HepG2 (cell line): ENCODE measurements at places on chromosomes 11 and 22. TPM values are rescaled to one million over a fixed set of nuclear protein-coding genes. Genes with fewer than 3 reads are reported as not detected.
A peak's percentile ranks its signal among the peaks of the same experiment; 100 is the strongest.

DNA sequence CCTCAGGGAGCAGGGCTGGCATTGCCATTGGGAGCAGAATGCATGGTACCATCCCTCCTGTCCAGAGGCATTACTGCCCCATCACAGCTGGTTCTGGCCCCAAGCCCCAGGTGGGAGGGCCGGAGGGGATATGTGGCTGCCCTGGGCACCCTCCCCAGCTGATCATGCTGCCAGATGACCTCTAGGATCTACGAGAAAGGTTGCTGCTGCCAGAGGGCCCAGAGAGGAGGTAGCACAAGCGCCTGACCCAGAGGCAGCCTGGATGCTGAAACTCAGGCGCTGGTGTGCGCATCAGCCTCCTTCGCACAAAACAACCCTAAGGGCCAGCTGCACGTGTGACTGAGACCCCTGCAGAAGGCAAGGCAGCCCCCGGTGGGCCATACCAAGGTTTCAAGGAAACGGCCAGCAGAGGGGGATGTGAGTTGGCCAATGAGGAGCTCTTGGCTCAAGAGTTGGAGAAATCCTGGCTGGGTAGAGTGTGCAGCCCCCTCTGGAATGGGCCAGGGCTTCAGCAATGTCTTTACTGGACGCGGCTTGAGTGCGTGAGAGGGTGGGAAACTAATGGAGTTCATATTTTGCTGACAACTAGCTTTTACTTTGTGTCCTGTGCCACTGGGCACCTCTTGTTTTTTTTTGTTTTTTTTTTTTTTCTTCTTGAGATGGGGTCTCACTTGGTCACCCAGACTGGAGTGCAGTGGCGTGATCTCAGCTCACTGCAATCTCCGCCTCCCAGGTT, 88.3 kb upstream of the PARVA start:
- DNase-seq, result no peak

DNA sequence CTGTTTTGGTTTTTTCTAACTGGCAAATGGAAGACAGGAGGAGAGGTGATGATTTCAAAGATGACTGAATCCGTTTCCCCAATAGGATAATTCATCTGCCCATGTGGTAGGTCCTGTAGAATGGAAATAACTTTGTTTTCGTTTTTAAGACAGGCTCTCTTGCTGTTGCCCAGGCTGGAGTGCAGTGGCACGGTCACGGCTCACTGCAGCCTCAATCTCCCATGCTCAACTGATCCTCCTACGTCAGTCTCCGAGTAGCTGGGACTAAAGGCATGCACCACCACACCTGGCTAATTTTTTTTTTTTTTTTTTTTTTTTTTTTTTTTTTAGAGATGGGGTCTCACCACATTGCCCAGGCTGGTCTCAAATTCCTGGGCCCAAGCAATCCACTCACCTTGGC, 77.4 kb upstream of the BIRC3 start:
- no peak for DNase-seq

GRCh38 chr11:112727341-112727841, 233.8 kb upstream of the NCAM1 start:
- DNase-seq, result no peak

EHF gene
- total RNA-seq, result 0.24 and 0.46 TPM in 2 replicates

DNA sequence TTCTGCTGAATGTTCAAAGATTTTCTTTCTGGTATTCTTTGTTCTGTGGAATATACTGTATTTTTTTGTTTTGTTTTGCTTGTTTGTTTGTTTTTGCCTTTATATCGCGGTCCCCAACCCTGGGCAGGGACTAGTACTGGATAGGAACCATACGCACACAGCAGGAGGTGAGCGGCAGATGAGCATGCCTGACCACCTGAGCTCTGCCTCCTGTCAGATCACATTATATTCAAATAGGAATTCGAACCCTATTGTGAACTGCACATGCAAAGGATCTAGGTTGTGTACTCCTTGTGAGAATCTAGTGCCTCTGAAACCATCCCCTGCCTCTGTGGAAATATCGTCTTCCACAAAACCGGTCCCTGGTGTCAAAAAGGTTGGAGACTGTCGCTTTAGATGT, 83.3 kb upstream of the ANO3 start:
- no peak for DNase-seq

DNA sequence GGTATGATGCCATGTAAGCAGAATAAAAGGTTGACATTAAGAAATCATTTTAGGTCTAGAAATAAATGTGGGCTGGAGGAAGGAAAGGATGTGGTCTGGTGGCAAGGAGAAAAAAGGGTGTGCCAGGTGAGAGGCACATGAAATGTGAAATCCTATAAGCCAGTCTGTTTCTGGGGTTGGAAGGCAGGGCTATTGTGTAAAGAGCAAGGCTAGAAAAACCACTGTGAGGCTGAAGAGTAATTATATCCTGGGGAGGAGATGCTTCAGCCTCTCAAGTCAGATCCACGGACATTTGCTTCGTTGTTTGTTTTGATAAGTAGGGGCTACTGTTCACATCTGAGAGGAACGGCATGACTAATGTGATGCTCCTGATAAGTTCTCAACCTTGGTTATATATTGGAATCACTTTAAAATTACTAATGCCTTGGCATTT, 77.5 kb upstream of the CTSC start:
- no peak for DNase-seq

CLP1 gene
- total RNA-seq, result 24.8 and 41.9 TPM in 2 replicates

OR52H1 gene
- not detected in 2 replicates for total RNA-seq

- DNase-seq, result no peak
These were observed 501.7 kb downstream of the INSC start for GRCh38 chr11:15616130-15617105.

DNA sequence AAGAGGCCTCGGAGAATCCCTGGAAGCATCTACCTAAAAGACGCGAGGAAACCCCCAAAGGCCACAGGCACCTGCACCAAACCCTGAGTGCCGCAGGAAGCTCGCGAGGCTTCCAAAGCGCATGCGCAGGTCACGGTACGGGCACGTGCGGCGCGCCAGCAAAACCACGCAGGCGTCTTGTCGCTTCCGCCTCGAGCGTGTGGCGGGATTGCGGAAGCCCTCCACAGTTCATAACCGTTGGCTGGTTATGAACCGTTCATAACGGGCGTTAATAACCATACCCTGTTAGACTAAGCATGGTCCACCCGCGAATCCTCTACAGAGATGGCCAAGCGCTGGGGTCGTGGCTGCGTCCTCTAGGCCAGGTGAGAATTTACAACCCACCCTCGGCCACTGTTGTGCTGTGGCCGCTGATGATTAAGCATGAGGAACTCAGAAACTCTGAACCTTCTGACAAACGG, 46.4 kb downstream of the MORC2 start:
- no peak for DNase-seq

DNA sequence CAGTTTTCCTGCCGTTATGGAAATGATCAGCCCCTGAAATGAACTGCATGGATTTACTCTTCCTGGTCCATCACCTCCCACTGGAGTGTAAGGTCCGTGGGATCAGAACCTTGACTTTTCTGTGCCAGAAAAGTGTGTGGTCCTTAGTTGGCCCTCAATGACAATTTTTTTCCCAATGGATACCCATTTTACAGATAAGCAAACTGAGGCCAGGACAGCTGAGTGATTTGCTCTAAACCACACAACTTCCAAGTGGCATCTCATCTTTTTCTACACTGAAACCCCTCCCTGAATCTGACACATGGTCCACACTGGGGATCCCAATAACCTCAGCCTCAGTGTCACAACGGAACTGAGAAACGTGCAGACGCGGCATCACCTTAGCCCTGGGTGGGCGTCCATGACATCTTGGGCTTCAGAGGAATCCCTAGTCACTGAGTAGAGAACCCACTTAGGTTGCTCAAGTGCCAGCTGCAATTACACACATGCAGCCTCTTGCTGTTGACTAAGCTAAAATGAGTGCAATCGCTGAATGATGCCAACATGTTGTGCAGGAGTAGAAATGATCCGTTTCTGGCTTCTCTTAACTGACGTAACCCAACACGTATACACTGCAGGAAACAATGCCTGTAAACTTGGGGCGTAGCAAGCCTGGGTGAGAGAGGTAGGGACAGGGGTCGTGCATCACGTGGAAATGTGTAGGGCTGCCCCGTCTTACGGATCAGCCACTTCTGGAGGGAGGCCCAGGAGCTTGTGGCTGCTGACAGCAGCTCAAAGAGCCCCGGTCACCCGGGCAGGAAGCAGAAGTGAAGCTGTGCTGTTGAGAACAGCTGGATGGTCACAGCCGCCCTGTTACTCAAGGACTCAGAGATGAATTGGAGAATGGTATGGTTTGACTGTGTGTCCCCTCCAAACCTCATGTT, 136.3 kb downstream of the SHANK2 start:
- DNase-seq, result no peak

GRCh38 chr22:42364604-42365110, 67.5 kb downstream of the NFAM1 start:
- no peak for DNase-seq

DNA sequence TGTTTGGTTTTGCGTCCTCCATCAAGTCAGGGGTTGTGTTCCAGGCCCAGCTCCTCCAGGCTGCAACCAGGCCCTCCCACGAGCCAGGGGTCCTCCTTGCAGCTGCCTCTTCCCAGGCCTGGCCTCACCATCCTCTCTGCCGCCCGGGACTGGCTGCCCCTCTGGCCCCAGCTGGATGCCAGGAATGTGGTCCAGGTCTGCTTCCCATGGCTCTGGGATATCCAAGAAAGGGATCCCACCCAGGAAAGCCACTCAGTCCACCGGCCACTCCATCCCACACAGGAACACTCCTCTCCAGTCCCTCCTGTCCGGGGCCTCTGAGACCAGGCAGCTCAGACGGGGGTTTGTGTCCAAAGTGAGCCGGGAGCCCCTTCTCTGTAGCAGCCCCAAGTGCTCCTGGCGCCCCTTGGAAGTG, 336.4 kb downstream of the BRD1 start:
- DNase-seq, result no peak

ANO9 gene
- total RNA-seq, result 1.5 and 8.9 TPM in 2 replicates

- DNase-seq, result peak; percentile 27
These were observed 934 bp downstream of the HSD17B12 start for GRCh38 chr11:43681401-43681942.

- peak; percentile 48 for DNase-seq
These were observed 18.4 kb downstream of the TUB start for GRCh38 chr11:8099291-8099899.

DNA sequence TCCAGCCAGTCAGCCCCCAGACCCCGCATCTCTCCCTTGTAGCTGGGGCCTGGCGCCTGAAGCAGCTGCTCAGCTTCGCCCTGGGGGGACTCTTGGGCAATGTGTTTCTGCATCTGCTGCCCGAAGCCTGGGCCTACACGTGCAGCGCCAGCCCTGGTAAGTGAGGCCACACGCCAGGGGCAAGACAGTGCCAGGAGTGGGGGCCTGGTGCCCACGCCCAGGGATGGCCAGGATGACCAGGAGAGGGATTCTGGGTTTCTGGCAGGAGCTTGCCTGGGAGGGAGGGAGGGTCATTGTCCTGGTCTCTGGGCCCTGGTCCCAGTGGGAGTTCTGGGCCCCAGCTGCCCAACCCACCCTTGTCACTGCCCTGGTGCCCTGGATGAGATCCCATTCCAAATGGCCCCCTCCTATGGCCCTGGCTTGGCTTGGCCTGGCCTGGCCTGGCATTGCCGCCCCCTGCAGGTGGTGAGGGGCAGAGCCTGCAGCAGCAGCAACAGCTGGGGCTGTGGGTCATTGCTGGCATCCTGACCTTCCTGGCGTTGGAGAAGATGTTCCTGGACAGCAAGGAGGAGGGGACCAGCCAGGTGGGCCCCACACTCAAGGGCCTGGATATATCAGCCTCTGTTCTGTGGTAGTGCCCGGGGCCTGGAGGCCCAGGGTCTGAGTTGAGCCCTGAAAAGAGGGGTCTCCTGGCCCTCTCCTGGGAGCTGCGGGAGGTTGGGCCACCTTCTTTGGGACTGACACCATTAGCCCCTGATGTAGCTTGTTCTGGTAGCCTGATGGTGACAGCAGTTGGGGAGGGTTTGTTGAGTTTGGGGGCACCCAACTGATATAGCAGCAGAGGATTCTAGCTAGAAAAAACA, 3.7 kb downstream of the SLC39A13 start:
- DNase-seq, result no peak

- peak; percentile 45 for DNase-seq
These were observed 375.1 kb downstream of the BUD13 start for GRCh38 chr11:116397602-116398084.

GRIK4 gene
- total RNA-seq, result 0.04 TPM in 1 of 2 replicates, not detected in the other
